ENCODE measurements at places on chromosomes 12 and 14. TPM values are rescaled to one million over a fixed set of nuclear protein-coding genes. Genes with fewer than 3 reads are reported as not detected.

GRCh38 chr12:6605421-6606330 is 1.5 kb downstream of the CHD4 start:
- DNase-seq = peak; percentile 59

DNA sequence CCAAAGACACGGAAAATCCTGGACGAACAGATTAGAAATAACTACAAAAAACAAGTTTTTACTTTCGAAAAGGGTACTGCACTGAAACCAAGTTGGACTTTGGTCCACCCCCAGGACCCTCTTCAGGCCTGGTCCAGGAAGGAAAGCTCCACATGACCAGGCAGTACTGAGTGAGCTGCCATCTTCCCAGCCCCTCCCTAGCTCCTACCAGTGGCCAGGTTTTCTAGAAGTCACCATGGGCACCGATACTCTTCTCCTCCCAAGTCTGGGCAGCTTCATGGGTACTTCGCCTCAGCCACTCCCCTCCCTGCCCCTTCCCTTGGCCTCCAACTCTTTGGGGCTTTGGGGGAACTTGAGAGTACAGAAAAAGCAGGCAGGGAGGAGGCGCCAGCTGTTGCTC is 6.6 kb downstream of the VAMP1 start:
- no peak for DNase-seq

- no peak for DNase-seq
These were observed 131.1 kb upstream of the VRK1 start for GRCh38 chr14:96666088-96666487.

- no peak for DNase-seq
These were observed 1.7 kb downstream of the KSR2 start for GRCh38 chr12:117967043-117967442.

DNA sequence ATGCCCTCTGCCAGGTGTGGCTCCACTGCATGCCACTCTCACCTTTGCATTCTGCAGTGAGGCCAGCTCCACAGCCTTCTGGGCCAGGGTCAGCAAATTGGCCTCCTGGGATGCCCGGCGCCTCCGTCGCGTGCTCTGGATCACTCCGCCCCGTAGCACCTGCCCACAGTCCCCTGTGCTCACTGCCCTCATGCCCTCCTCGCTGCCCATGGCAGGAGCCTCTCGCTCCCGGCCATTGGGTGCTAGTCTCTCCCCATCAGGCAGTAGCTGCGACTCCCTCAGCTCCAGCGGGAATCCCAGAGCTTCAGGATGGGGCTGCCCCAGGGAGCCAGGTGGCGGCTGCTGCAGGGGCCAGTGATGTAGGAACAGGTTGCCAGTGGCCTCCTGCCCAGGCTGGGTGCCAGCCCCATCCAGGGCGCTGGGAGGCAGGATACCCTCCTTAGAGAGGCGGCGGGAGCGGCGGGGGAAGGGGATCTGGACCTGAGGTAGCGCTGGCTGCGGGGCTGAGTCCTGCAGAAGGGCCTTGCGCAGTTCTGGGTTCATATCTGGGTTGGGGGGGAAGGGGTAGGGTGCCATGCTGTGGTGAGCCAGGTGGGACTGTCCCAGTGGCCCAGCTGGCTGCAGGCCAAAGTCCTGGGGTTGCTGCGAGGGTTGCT is 24.5 kb upstream of the PNMA1 start:
- DNase-seq = no peak

DNA sequence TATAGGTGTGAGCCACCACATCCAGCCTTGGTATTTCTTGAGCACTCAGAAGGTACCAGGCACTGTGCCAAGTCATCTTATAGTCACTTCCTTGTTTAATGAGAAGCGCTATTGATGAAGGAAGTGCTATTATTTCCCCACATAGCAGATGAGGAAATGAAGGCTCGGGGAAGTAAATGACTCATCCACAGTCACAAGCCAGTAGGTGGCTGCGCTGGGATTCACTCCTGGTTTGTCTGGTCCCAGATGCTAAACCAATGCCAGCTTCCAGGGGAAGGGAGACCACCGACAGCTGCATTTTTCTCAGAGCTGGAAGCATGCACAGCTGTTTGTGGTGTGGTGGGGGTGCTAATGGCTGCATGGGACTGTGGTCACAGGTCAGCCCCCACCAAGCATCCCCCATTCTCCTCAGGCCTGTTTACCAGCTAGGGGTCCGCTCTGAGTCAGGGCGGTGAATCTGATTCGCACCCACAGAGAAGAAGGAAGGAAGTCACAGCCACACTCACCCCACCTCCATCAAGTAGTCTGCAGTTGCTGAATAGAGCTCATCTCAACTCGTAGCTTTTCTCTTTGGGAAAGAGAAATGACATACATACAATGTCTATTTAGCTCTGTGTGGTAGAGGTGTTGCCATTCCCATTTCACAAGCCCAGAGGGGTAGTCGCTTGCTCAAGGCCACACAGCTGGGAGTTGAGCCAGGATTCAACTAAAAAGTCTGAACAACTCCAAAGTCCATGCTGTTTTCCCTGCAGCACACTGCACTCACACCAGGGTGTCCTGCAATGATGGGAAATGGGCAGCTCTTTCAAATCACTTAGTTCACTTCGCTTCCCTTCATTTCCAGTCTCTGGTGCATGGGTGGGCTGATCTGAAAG is 6.3 kb upstream of the LTBP2 start:
- no peak for DNase-seq

Gene TMEM30B
- 17.4 TPM for polyA plus RNA-seq

Gene CCDC85C
- 16.0 TPM for polyA plus RNA-seq

Gene DAD1
- 247 TPM for polyA plus RNA-seq

Gene TAS2R9
- not detected for polyA plus RNA-seq

Gene SDS
- 8.4 TPM for polyA plus RNA-seq
